Parietal lobe (tissue), 2 donors: ENCODE measurements at places on chromosomes 3 and 15. TPM values are rescaled to one million over a fixed set of nuclear protein-coding genes. Genes with fewer than 3 reads are reported as not detected.

Gene DUT
- total RNA-seq, result 41.3 TPM

Gene SEMA7A
- total RNA-seq, result 59.2 TPM

Gene LRRC3B
- total RNA-seq, result 69.5 TPM

Gene SLCO2A1
- 0.31 TPM for total RNA-seq
